HS-5 (cell line): ENCODE measurements at places on chromosomes 1 and 21.
A peak's percentile ranks its signal among the peaks of the same experiment; 100 is the strongest.

- DNase-seq: no peak
These were observed 11.6 kb downstream of the PABPC4 start for GRCh38 chr1:39564941-39565340.

DNA sequence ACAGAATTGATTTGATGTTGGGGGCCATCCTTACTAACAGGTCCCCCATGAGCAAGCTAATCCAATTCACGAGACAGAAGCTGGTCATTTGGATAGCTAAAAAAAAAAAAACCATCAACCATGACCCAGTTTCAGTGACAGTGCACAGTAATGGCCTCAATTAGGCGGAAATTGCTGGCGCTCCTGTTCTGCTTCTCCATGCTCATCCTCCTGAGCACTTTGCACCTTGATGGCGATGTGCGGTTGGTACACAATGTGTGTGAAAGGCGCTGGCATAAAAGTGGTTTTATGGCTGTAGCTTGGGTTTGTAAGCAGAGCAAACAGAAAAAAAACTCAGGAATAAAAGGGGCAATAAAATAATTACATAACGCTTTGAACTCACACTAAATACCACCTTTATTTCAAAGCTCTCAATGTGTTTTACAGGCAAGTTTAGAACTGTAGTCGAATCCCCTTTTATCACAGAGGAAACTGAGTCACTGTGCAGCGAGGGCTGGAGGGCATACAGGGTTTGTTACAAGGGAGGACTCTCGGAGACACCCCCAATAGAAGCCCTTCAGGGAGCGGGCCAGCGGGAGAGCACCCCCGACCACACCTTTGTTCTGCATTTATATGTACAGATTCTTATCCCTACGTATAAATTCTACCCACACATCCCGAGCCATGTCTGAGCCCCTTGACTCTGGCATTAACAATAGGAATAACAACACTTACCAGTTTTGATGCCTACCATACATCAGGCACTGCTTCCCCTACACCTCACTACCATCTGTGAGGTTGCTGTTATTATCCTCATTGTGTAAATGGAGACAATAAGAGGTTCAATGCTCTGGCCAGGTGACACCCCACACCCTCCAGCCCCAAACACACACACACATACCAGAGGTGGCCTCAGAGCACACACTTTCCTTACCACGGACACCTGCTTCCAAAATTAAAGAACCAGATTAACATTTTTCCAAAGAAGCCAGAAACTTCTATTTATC is 213.5 kb upstream of the IRF2BP2 start:
- DNase-seq: no peak

DNA sequence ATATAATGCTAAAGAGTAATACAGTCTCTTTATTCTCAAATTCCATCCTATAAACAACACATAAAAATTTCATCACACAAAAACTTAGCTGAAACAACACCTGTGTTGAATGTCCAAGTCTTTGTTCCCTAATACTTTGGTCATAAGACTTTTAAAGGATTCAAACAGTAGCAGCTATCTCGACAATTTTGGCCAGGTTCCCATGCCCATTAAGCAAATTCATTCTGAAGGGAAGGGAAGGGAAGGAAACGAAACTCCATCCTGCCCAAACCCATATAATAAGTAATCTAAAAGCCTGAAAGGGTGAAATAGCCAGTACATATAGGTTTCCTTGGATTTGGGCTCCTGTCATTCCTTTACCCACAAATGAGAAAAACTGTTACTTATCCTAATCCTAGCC is 7.5 kb downstream of the IVNS1ABP start:
- DNase-seq: no peak

GRCh38 chr21:40610345-40610744 is 236.6 kb downstream of the DSCAM start:
- no peak for DNase-seq

GRCh38 chr1:3785045-3785444 is 11.3 kb downstream of the LRRC47 start:
- DNase-seq: no peak

DNA sequence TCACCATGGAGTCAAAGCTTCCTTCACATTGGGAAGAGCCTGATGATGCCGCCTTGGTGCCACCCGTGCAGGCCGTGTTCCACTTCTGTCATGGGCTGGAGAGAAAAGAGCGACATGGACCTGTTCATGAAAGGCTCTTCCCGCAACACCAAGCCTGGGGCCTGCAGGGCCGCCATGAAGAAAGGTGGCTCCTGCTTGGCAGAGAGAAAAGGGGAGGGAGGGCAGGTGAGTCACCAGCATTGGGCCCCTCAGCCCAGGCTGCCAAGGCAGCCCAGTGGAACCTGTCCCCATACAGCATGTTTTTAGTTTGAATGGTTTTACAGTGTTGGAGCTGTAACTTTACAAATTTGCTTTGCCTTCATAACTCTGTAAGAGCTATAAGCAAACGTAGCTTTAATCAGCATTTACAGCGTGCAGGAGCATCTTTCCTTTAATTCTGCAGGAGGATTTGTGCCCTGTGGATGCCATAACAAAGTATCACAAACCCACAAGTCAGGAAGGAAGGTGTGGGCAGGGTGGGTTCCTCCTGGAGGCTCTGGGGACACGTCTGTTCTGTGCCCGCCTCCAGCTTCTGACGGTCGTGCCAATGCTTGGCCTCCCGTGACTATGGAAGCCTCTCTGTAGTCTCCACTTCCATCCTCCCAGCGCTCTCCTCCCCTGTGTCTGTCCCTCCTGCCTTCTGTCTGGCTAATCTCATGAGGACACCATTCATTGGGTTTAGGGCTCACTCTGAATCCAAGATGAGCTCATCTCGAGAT is 49.1 kb downstream of the RIPK4 start:
- no peak for DNase-seq

DNA sequence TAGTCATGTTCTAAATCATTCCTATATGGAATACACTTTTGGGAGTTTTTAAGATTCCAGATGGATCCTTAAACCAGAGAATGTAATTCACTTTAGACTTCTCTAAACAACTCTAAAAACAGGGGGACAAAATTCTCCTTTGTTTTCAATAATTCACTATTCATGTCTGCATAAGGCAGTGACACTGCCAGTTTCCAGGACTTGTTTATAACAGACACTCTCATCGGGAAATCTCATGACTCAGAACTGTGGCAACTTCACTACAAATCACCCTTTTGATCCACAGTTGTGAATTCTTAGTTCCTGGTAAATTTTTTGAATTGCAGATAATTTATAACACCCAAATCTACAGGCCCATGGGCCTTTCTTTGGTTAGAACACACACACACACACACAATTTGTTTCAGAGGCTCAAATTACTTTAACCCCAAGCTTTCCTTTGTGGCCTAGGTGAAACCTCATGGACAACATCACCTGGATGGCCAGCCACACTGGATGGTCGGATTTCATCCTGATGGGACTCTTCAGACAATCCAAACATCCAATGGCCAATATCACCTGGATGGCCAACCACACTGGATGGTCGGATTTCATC is at the start of gene OR2T4:
TSS of gene OR2T4 (plus strand) at position 545 of the 595 bp plus-strand sequence. CDS start at position 545, 0 bp downstream.
- no peak for DNase-seq

DNA sequence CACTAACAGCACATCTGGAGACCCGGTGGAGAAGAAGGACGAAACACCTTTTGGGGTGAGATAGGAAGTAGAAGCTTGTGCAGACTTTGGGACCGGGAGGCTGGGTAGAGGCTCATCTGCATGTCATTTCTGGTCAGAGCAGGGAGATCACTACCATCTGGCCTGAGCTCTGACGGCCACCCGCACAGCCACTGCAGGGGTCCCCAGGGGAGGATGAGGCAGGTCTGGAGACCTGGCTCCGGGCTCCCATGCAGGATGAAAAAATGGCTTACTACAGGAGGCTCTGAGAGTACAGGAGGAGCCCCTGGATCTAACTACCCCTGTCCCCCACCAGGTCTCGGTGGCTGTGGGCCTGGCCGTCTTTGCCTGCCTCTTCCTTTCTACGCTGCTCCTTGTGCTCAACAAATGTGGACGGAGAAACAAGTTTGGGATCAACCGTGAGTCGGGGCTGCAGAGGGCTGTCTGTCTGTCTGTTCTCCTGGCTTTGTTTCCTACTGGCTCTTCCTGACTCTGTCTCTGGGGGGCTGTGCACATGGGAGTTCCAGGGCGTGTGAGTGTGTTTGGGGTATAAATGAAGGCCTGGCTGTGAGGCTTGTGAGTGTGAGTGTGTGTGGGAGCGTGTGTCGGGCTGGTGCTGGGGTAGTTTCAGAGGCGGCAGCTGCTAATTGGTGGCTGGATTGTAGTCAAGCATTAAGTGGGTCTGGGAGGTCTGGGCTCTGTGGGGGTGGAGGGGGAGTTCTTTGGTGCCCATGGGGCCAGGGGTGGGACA is 14.1 kb downstream of the NTRK1 start:
- DNase-seq: no peak

GRCh38 chr1:241591317-241591716 is 48.9 kb downstream of the CHML start:
- no peak for DNase-seq

DNA sequence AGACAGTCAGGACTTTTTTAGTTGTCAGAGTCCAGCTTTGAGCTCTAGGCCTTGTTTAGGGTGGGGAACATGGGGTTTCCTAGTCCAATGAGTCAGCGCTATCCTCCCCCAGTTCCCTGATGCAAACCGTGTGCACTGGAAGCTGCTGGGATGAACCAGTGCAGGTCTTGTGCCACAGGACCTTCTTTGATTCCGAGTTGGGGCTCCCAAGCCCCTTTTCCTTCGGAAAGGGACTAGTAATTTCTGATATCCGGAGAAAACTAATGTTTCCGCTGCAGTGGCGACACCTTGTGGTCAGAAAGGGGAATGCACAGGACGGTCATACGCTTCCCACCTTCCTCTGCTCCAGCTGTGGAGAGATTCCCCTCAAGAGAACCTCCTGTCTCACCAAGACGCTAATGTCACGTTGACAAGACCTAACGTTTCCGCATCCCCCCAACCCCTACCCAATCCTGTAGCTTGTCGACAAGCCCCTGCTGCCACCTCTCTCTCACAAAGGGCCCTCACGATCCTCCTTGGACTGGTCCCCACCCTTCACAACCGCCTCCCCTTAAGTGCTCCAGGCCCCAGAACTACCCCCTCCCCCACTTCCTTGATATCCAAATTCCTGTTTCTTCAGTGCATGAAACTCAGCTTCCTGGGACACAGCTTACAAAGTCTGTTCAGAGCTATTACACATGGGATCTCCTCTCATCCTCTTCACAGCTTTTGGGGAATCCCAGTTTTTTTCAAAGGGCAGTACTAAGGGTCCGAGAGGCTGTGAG is 30.9 kb downstream of the GPA33 start:
- peak; percentile 33 for DNase-seq

- DNase-seq: no peak
These were observed 5.5 kb upstream of the DDR2 start for GRCh38 chr1:162626761-162627160.

- no peak for DNase-seq
These were observed 29.5 kb downstream of the WDR26 start for GRCh38 chr1:224404916-224405603.

- DNase-seq: no peak
These were observed 14.2 kb upstream of the NIBAN1 start for GRCh38 chr1:184988506-184988905.

- no peak for DNase-seq
These were observed 13.4 kb downstream of the VANGL2 start for GRCh38 chr1:160413716-160414115.
